NB4 (cell line): ENCODE measurements at places on chromosomes 4 and X.
A peak's percentile ranks its signal among the peaks of the same experiment; 100 is the strongest.

GRCh38 chr4:152187693-152188092 is 348.2 kb downstream of the FBXW7 start:
- no peak for DNase-seq

DNA sequence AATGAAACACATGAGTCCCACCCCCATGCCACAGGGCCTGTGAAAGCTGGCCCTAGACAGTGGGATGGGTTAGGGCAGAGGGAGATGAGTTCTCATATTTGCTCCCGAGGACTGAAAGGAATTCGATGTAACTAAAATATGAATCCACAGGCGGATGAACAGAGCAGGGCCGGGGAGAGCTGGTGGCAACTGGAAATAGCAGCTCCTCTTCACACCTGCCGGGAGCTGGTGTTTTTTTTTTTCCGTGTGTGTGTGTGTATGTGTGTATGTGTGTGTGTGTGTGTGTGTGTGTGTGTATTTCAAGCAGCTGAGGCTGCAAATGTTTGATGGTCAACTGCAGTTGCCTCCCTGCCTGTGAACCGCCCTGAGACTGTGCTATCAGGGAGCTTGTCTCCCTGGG is 115.1 kb upstream of the PSAPL1 start:
- no peak for DNase-seq

DNA sequence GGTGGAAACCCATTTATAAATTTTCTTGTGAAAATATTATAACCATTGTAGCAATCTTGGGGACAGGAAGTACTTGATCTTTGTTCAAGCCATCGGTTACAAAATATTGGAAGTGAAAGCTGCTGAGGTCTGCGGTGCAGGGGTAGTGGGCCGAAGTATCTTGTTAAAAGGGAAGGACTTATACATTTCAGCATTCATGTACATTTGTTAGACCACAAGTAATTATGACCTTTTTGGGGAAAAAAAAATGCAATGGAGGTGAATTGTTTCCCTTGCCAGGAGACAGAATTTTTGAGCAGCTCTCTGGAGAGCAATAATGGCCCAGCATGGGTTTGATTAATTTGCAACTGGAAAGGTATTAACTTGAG is 121.3 kb downstream of the EGF start:
- DNase-seq, result peak; percentile 81

GRCh38 chr4:23171976-23172375 is 479.2 kb downstream of the GBA3 start:
- no peak for DNase-seq

DNA sequence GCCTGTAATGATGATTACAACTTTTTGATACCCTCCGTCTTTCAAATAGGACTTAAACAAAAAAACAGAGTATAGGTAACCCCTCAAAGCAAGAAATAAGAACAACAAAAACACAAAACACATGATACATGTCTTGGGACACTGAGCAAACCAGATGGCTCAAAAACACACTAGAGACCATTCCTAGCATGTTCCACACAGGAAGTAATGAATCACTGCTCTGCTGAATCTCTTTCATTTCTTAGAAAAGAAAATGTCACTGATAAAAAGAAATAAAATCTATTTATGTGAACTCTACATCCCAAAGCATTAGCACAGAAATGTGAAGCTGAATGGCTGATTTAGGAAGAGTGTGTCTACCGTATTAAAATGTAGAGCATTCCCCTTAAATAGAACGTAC is 134.5 kb upstream of the IL15 start:
- DNase-seq, result no peak

GRCh38 chr4:63583007-63583406 is 826.2 kb downstream of the TECRL start:
- DNase-seq, result no peak

DNA sequence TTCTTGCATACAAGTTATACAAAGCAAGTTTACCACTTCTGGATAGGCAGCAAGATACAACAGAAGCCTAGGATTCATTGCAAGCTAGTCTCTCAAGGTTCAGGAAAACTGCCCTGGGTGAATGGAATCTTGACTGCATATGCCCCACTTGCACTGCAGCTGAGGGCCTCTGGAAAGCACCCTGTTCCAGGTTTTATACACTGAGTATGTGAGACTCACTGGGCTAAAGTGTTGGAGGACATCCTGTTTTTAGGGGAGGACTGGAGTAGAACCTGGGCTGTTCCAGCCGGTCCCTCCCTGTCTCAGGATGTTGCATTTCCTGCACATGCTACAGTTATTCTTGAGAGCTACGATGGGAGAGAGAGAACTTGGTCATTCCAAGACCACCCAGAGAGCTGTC is 168.5 kb upstream of the NUDT6 start:
- no peak for DNase-seq

GRCh38 chrX:20355187-20355586 is 88.5 kb upstream of the RPS6KA3 start:
- no peak for DNase-seq

- DNase-seq, result no peak
Observed at GRCh38 chrX:137031517-137032340, 2.1 kb downstream of the GPR101 start.

GRCh38 chr4:113505044-113505443 is 256.5 kb downstream of the CAMK2D start:
- DNase-seq, result no peak

- no peak for DNase-seq
Observed at GRCh38 chrX:46587753-46588171, 14.2 kb downstream of the CHST7 start.

- DNase-seq, result peak; percentile 57
Observed at GRCh38 chrX:65706041-65706828, 38.8 kb downstream of the MSN start.

- DNase-seq, result no peak
Observed at GRCh38 chr4:64893205-64893604, 484.0 kb upstream of the TECRL start.

GRCh38 chrX:68832101-68832416 is 3.2 kb downstream of the EFNB1 start:
- DNase-seq, result peak; percentile 77

- DNase-seq, result no peak
Observed at GRCh38 chr4:8700531-8700930, 108.0 kb downstream of the CPZ start.

DNA sequence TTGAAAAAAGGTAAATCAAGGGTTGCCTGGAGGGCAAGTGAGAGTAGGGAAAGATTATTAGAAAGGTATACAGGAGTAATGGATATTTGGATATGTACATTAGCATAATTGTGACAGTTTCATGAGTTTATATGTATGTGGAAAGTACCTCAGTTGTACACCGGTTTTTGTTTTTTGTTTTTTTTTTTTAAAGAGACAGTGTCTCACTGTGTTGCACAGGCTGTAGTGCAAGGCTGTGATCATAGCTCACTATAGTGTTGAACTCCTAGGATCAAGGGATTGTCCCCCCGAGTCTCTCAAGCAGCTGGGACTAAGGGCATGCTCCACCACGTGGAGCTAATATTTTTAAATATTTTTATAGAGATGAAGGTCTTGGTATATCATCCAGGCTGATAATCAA is 15.3 kb upstream of the HPGD start:
- DNase-seq, result no peak

DNA sequence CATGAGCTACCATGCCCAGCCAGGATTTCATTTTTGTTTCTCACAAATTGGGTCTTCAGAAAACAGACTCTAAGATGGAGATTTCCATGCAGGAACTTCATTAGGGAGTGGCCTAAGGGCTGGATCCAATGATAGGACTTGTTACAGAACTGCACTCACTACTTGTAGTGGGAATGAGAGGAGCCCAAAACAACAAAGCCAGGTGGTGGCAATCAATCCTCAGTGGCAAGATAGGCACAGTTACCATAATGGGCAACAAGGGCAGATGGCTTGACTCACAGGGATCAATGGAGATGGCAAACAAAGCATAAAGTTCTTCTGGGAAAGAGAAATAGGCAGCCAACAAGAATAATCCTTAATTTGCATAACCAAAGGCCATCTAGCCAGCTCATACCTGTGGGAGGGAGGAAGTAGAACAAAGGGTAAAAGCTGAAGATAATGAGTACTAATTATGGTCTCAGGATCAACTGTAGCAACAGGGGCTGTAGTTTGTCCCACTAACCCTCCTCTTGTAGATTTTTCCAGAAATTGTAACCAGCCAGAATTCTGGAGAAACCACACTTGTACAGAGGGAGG is 72.8 kb upstream of the MAPK10 start:
- DNase-seq, result no peak

DNA sequence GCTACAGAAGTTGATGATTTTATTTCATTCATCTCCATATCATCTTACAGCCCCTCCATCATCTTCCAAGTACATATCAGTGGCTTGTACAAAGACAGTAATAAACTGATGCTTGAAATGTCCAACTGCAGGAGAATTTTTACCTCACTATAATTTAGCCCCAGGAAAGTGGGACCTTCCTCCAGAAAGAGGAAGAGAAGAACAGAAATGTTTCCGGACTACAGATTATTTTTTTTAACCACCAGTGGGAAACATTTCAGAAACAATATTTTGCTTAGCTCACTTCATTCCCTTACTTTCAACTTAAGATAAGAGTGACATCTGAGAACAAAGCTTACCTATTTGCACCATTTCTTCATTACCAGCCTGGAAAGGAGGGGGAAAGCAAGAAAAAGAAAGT is 2.0 kb downstream of the ADAMTS3 start:
- DNase-seq, result no peak

DNA sequence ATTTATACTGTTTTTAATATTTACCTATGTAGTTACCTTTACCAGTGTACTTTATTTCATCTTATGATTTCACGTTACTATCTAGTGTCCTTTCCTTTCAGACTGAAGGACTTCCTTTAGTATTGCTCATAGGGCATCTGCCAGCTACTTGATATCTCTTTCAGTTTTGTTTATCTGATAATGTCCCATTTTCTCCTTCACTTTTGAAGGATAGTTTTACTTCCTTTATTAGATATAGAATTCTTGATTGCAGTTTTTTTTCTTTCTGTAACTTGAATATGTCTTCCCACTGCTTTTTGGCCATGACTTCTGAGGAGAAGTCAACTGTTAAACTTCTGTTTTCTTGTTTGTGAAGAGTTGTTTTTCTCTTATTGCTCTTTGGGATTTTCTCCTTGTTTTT is 69.4 kb upstream of the MAGED1 start:
- no peak for DNase-seq

- peak; percentile 7 for DNase-seq
Observed at GRCh38 chrX:8042304-8042703, 115.1 kb upstream of the PNPLA4 start.

DNA sequence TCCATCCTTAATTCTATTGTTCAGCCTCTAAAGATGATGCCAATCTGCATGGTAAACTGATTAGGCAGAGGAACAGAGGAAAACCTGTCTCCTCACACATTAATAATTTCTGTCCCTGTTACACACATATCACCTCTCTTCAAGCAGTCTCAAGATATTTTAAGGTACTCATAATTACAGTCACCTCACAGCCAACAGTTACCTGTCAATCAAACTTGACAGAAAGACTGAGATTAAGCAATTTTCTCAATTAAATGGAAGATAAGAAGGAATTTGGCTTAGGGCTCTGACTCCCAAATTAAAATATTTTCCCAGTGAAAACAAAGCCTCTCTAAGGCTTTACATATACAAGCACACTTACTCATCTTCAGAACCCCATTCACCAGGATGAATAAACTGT is 85.2 kb downstream of the MAPK10 start:
- no peak for DNase-seq

DNA sequence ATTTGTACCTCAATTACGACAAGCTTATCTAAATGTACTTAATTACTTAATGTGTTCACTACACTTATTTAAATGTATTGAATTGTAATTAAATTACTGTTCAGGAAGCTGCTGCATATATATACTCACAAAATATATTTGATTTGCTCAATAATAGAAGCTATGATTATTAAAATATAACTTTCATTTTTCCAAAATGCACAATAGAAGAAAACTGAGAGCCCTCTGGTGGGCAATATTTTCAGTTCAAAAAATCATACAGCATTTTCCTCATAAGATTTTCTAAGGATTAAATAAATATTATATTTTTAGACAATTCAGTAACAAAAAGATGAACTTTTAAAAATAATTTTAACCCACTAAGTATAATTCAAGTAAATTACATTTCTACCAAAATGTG is 217.3 kb downstream of the DKK2 start:
- DNase-seq, result no peak
